Left ventricle myocardium superior (tissue), 1 donor: ENCODE measurements at places on chromosomes 4 and X.

DNA sequence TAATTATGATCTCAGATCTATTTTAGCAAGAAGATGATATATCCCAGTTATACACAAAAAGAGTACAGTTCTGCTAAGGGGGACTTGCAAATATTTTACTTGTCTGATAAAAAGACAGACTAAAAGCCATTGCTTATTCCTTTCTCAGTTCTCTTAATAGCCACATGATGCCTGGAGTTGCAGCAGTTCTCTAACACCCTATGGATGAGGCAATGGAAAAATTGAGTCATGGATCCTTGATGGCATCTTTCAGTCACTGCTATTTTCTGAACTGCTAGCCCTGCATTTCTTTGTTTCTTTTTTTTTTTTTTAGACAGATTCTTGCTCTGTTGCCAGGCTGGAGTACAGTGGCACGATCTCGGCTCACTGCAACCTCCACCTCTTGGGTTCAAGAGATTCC is 1956.7 kb downstream of the C4orf33 start:
- DNase-seq = no peak

- no peak for DNase-seq
These were observed 51.0 kb downstream of the PAPSS1 start for GRCh38 chr4:107669068-107669467.

DNA sequence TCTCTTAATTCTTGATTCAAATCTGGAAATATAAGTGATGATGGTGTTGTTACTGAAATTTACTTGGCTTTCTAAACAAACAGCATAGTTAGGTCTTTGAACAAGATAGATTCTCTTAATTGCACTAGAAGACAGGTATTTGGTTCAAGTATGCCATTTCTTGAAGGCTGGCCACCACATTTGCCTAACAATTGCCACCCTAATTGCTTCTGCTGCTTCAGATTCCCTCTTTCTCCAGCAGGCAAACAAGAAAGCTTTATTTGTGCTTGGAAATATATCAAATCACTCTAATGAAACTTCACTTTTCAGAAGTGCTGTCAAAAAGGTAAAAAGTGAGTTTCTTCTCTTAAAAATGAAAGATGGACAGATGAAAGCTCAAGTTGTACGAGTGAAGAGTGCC is 418.6 kb downstream of the INPP4B start:
- no peak for DNase-seq

- no peak for DNase-seq
These were observed 78.3 kb upstream of the C1QTNF7 start for GRCh38 chr4:15349531-15349935.

DNA sequence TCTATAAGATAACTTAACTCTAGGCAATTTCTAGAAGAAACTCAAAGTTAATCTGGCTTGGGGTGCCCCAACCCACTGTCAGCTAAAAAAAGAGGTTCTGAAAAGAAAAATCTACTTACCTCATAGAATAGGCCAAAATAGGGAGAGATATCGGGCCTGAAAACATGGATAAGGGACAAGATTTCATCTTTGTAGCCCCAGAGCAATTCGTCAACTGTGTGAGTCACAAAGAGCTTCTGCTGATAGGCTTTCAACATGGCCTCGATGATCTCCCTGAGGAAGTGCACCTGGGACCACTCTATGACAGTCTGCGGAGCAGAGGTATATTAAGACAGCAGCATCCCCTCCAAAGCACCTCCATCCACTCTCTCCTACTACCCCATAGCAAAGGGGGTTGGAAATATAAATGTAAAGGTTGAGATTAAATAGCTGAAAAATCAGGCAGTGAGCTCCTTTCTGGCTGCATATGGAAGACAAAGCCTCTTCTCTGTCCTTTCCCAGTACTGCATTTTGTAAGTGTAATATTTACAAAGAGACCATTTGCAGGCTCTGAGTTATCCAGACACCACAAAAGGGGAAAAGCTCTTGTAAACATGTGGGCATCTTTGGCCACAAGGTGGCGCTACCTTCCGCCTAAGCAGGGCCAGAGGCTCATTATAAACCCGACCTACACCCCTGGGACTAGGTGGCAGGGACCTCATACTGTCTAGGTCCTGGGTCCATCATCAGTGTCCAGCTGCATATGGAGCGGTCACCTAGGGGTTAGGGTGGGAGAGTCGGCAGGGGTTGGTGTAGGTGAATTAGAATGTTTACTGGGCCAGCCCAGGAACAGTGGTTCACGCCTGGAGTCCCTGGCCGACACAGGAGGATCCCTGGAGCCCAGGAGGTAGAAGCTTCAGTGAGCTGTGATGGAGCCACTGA is 31.5 kb upstream of the NUP54 start:
- peak; percentile 92 for DNase-seq

DNA sequence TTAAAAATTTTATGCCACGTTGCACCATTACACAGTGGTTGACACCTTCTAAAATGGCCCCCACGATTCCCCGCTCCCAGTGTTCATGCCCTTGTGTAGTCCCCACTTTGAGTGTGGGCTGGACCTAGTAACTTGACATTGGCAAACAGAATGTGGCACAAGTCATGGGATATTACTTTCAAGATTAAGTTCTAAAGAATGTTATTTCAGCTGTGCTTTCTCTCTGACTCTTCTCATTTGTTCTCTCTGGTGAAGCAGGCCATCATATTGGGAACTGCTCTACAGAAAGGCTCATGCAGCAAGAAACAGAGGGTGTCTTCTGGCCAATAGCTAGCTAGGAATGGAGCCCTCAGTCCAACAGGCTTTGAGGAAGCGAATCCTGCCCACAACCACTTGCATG is 67.1 kb downstream of the ATXN3L start:
- DNase-seq = no peak

DNA sequence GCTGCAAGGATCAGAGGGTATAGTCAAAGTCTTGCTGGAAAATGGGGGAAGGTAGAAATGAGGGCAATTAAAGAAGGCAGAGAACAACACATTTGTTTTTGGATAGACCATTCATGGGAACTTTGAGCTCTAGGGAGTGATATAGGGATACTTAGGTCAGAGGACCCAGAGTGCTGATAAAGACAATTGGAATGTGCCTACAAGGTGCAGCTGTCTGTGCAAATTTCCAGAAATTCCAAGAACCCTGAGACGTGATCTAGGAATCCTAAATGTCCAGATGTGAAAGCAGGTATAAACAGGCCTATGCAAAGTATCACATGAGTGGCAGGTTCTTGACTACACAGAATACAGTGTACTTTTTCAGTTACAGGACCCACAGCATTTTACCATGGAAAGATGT is 24.2 kb downstream of the FNIP2 start:
- no peak for DNase-seq

- DNase-seq = no peak
These were observed 65.2 kb downstream of the SERPINA7 start for GRCh38 chrX:105973387-105973739.

DNA sequence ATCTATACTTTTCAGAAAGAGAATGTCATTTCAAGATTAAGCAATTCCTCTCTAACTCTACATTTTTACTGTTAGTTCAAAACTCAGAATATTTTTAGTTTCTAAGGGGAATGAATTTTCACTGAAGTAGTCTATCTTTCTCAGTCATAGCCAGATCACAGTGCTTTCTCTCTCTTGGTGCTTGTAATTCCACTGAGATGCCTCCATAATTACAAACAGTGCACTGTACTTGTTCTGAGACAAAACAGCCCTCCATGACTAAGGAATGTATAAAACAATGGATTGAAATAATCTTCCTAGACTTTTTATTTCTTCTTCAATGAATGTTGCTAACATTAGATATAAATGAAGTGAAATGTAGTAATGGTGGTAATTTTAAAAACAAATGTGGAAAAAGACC is 603.2 kb upstream of the FAM241A start:
- DNase-seq = no peak

DNA sequence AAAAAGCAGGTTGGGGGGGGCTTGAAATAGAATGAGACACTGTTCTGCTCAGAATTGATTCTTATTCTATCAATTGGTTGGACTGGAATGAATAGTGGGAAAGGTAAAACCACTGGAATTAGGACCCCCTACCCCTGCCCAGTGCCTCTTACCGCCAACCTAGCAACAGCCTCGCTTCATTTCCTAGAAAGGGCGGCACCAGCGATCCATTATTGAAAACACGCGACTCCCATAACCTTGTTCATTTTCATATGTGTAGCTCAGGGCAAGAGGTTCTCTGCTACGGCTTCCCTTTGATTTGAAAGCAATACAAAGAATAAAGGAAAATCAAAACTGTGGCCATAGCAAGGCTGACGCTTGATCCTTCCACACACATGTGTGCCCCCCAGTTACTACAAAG is 33.7 kb downstream of the IDS start:
- DNase-seq = no peak

GRCh38 chr4:173014113-173014558 is 154.5 kb upstream of the GALNT7 start:
- peak; percentile 41 for DNase-seq

GRCh38 chr4:72112514-72113156 is 80.8 kb downstream of the NPFFR2 start:
- DNase-seq = no peak

- DNase-seq = peak; percentile 73
These were observed 70.9 kb downstream of the INTS12 start for GRCh38 chr4:105637408-105638176.

GRCh38 chr4:105147016-105147552 is 408 bp downstream of the TET2 start:
- DNase-seq = no peak

DNA sequence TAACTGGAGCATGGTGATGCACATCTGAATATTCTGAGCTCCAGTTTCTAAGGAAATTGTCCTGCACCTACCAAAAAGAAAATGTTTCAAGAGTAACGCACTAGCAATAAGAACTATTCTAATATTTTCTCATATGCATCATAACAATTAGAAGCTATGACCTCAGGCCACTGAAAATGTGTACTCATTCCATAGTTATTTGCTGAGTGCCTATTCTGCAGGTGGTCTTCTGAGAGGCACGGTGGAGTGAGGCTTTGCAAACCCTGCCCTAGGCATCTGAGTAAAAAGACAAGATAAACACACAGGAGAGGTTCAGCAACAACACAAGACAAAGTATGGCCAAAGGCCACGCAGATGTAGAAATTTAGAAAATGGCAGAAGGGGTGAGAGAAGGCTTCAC is 23.7 kb downstream of the SLC10A6 start:
- DNase-seq = no peak

DNA sequence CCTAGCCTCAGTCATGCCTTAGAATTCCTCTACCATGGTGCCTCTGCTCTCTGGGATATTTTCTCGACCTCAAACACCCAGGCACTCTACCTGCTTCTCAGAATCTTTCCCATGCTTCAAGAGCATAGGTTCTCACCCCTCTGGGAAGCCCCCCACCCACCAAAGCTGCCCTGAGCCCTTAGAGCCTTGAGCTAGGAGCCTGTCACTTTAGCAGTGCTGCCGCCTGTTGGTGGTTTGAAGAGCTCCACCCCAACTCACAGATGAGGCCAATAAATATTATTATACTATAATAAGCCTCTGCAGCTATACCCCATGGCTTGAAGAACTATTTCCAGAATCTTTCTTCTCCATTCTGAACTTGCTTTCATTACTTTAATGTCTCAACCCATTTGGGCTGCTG is 109.7 kb downstream of the RTL5 start:
- DNase-seq = no peak

DNA sequence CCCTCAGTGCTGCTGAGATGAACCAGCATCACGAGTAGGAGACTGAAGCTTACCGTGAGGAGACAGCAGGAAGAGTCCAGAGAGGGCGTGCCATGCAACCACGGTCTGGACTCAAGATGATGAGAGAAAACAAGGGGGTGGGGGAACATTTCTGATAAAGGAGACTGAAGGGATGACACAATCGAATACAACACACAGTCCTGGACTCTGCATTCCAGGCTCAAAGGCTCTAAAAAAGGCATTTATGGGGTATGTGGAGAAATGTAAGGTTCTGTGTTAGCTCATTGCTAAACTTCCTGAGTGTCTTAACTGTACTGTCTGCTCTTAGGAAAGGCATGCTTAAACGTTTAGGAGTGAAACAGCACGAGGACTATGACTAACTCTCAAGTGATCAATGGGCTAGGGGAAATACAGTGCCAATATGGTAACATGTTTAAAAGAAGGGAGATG is 20.6 kb upstream of the IRAK1 start:
- DNase-seq = no peak

DNA sequence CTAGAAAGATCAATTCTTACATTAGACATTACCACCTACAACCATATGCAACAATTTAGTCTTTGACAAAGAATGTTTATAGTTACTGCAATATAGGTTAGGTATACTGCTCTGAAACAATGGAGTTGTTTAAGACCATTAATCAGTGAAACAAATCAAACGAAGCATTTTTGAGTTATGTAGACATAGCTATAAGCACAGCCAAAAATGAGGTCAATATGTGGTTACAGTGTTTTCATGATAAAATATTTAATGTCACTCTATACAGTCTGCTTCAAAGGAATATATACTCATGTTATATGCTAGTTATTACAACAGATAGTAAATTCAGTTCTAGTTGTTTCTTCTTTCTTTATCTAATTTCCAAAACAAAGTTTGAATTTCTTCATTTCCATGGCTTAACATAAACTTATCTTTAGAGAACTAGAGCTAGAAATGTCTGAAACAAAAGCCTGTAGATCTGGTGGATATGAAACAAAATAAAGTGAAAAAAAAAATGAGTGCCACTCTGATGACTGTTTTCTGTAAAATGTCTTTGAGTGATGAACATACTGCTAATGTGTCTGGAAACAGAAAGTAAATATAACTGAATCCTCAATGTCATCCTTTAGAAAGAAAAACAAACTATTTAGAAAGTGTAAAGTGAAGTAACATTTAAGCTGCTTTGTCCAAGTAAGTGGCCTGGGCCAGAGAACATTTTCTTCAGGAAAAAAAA is 809.0 kb downstream of the FAT4 start:
- no peak for DNase-seq
